Activated T-cell treated with anti-CD3 and anti-CD28 coated beads, Interleukin-2, amount 50 U/mL, for 4 hours (primary cell): ENCODE measurements at places on chromosomes 4 and X. TPM values are rescaled to one million over a fixed set of nuclear protein-coding genes. Genes with fewer than 3 reads are reported as not detected.

The XPNPEP2 gene
- 0.05 TPM for total RNA-seq

GRCh38 chr4:151887816-151888180 is 127.0 kb upstream of the GATB start:
- DNase-seq, result no peak

DNA sequence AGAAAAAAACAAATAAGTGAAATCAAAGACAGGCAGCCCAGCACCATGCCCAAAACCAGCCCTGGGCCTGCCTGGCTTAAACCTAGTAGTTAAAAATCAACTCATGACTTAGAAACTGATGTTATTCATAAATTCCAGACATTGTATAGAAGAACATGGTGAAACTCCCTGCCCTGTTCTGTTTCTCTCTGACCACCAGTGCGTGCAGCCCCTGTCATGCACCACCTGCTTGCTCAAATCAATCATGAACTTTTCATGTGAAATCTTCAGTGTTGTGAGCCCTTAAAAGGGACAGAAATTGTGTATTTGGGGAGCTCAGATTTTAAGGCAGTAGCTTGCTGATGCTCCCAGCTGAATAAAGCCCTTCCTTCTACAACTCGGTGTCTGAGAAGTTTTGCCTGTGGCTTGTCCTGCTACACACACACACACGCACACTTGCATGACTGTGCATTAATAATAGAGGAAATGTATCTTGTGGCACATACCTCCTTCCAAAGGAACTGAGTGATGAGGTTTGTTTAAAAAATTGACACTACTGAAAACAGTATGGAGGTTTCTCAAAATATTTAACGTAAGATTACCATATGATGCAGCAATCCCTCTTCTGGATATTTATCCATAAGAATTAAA is 39.2 kb upstream of the UGT2B7 start:
- no peak for DNase-seq

DNA sequence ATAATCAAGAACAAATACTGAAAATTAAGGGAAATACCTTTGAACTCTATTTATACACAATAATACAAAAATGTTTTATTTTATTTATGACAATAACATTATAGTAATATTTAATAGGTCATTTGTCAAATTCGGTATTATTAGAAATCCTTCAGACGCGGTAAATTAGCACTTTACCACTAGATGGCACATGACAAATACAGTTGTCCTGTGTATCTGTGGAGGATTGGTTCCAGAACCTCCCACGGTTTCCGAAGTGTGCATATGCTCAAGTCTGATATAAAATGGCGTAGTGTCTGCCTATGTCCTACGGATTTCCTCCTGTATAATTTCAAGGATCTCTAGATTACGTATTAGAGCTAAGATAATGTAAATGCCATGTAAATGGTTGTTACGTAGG is 8.1 kb upstream of the LINC00632 start:
- DNase-seq, result no peak
